ENCODE measurements at places on chromosomes 16 and 17.

GRCh38 chr17:4229627-4230541 is 33.9 kb downstream of the ANKFY1 start:
- DNase-seq = peak; percentile 94

- DNase-seq = no peak
Measured at GRCh38 chr16:63983401-63983800, 1138.5 kb downstream of the CDH11 start.

DNA sequence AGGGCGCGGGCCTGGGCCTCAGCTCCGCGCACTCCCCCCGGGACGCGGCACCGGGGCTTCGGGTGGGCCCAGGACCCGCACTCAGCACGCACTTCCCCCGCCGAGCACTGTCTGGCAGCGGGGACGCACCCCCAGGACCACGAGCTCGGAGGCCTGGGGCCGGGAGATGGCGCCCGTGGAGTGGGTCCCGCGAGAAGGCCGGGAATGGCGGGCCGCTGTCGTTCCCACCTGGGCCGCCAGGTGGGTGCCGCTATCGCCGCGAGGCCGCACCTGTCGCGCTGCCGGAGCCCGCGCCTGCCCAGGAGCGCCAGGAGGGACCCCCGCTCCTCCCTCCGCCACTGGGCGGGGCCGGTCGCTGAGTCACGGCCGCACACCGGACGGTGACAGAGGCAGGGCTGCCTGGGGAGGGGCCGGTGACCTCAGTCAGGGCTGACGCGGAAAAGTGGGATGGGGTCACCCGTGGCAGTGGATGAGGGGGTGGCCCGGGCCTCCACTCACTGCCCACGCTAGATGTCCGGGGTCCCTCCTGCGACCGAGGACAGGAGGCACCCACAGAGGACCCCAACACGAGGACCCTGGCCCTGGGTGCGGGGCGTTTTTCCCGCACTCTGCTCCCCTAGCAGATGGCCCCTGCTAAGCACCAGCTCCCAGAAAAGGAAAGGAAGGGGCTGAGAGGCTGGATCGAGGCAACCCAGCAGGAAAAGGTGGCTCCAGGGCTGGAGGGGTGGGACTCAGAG is 6.9 kb upstream of the ACTG1 start:
- DNase-seq = no peak

DNA sequence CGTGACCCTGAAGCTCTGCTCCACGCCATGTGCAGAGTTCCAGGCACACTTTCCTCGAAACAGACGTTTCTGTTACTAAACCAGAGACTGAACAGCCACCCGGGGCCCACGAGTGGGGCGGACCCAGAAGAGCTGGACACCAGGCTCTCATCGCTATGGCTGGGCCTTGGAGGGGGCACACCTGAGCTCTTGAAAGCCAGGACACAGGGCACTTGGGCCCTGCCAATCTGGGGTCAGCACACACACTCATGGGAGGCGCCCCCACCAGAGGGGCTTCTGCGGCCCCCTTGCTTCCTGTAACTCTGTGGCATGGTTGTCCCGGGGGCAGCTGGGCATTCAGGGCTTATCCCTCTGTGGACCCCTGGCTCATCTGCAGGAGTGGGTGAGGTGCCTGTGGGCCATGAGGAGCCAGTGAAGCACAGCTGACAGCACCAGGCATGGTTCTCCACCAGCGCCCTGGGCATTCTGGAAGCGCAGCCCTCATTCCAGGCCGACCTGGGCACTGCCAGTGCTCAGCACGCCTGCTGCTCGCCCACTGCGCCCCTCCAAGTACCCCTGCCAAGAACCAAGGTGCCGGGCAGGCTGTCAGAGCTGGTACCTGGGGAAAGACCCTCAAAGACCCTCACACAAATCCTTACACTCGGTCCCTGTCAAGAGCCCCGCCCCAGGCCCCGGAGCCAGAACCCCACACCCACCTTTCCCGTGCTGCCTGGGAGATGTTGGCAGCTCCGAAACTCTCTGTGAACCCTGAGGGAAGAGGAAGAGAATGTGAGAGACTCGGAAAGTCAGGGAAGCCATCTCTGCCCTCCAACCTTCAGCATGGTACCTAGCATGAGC is 61.1 kb downstream of the IL21R start:
- no peak for DNase-seq

GRCh38 chr16:67966549-67967182 is 1.8 kb downstream of the SLC12A4 start:
- peak; percentile 70 for DNase-seq

DNA sequence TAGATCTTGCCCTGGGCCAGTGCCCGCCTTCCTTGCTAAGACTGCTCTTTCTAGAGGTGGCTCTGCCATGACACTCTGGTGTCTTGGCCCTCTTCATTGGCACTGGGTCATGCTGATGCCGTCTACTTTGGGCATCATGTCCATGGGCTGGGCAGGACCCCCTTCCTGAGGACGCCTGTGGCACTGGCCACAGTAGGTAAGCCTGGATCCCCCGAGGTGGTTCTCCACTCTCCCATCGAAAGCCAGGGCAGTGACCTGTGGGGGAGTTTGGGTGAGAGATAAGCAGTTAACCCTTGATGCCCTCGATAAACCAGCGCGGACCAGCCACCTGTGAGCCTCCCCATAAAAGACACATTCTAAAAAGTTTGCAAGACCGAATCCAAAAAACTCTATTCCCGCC is 20.0 kb upstream of the ITGB4 start:
- no peak for DNase-seq

- no peak for DNase-seq
Measured at GRCh38 chr16:79267781-79268180, 332.8 kb downstream of the MAF start.

- no peak for DNase-seq
Measured at GRCh38 chr16:52721331-52721730, 174.4 kb upstream of the TOX3 start.

DNA sequence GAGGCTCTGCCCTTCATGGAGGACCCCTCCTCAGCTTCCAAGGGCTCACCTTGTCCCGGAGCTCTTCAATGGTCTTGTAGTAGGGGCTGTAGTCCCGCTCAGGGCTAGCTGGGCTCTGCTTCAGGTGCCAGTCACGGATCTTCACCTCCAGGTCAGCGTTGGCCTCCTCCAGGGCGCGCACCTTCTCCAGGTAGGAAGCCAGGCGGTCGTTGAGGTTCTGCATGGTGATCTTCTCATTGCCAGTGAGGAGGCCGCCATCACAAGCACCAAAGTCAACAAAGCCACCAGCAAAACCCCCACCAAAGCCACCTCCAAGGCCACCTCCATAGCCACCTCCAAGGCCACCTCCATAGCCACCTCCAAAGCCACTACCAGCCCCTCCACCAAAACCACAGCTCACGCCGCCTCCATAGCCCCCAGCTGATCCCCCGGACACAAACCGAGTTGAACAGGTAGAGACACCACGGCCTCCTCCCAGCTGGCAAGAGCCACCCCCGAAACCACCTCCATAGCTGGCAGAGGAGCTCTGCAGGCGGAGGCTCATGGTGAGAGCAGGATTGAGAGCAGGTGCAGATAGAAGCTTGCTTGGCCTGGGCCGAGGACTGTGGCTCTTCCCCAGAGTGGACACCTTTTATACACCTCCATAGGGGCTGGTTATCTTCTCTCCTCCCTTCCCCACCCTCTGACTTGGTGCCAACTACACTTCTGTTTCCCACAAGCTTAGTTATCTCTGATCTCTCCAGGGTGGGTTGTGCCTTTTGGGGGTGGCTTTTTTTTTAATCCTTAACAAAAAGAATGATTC is at the start of gene KRT13:
TSS of gene KRT13 (minus strand) at position 606 of the 802 bp plus-strand sequence. CDS start at position 544, 62 bp downstream.
- no peak for DNase-seq

DNA sequence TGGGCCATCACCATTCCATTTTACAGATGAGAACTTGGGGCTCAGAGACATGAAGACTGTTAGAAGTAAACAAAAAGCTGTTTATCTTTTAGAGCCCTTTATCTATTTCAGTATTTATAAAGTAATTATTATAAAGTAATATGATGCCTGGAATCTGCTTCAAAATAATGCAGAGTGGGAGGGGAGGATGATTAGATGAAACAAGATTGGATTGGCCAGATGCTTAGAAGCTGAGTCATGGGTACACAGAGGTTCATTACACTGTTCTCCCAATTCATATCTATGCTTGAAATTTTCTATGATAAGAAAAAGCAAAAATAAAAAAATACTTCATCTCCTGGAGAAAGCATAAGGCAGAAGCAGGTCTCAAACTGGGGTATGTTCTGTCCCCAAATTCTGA is 29.4 kb downstream of the TOM1L2 start:
- DNase-seq = no peak

DNA sequence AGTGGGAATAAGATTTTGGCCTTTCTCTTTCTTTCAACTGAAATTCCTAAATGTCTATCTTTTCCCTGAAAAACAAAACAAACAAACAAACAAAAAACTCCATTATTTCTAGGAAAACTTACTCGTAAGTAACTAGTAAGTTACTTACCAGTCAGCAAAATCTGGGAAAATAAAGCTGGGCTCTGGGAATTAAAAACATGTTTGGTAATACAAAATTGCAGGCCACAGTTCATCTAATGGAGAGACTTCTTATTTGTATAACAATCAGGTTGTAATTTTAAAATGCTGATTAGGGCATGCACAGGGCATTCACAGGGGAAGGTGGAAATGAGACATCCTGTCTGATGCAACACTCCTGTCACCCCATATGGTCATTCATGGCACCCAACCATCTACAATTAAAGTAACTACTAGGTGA is 3.8 kb upstream of the WIPI1 start:
- no peak for DNase-seq

DNA sequence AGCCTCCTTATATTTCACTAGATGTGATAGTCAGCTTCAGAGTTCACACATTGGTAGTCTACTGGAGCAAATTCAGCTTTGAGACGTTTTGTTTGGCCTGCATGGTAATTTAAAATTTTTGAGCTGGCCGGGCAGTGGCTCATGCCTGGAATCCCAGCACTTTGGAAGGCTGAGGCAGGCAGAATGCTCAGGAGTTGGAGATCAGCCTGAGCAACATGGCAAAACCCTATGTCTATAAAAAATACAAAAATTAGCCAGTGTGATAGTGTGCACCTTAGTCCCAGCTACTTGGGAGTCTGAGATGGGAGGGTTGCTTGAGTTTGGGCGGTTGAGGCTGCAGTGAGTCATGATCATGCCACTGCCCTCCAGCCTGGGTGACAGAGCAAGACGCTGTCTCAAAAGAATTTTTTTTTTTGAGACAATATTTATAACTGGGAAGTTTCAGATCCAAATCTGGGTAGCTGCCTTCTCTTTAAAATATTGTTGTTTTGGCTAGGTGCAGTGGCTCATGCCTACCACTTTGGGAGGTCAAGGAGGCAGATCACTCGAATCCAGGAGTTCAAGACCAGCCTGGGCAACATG is 4.8 kb upstream of the BLMH start:
- no peak for DNase-seq

DNA sequence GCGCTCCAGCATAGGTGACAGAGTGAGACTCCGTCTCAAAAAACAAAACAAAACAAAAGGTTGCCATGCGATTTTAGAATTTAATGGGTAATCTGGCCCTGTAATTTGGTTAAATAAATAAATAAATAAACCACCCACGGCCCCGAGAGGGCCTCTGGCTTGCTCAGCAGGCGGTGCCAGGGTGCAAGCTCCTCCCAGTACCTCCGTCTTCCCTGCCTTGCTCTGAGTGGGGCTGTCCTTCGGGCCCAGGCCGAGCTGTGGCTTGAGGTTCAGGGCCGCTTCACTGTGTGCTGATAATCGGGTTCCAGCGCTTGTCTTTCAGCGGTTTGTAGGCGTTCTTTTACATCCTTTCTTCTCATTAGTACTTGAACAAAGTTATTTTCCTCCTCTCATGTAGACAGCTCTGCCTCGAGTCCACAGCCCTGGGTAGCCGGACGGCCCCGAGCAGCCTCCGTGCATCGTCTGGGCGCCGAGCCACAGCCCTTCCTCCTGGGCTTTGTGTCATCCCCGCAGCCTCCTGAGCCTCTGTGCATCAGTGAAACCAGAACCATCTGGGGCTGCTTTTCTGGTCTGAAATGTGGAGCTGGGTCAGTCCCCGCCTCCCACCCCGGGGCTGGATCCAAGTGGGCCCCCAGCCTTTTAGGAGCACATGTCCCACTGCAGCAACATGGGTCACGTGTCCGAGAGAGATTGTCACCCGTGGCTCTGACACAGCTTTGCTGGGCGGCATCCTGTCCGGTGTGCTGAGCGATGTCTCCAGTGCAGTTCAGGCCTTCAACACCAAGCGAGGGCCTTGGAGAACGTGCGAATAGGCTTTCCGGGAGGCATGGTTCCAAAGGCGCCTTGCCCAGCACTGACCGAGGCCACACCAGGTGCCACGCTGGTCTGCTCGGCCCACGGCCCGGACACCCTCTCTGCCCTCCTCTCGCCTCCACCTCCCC is 157.4 kb upstream of the CHMP6 start:
- DNase-seq = no peak

GRCh38 chr17:12547831-12548230 is 117.9 kb upstream of the MYOCD start:
- DNase-seq = no peak

All from LHCN-M2 (cell line).